ENCODE measurements at places on chromosomes 11 and 22.

- DNase-seq = peak; percentile 12
Measured at GRCh38 chr11:80163441-80163840, 722.6 kb upstream of the TENM4 start.

DNA sequence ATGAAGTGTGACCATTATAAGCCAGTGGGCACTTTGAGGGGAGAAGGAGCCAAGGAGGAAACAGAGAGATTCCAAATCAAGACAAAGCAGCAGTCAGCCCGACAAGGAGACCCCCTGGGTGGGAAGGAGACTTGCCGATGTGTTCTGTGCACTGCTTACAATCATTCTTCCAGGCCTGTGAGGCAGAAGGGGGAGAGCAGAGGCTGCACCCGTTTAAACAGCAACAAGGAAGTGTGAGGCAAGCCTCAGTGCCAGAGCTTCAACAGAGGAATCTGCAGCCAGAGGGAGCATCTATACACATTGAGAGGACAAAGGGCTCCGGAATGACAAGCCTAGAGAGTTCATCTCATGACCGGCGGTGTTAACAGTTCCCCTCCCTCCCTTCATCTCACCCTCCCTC lies 121.1 kb downstream of the NXPE2 start:
- DNase-seq = no peak

- DNase-seq = no peak
Measured at GRCh38 chr11:7509966-7510365, 3.8 kb upstream of the PPFIBP2 start.

GRCh38 chr11:131940126-131940525 lies 569.7 kb downstream of the NTM start:
- no peak for DNase-seq

GRCh38 chr11:118084247-118084646 lies 2.5 kb downstream of the SMIM35 start:
- no peak for DNase-seq

GRCh38 chr11:57787920-57788702 lies 26.5 kb downstream of the CTNND1 start:
- no peak for DNase-seq

GRCh38 chr11:77146261-77147035 lies 18.4 kb downstream of the MYO7A start:
- no peak for DNase-seq

GRCh38 chr11:64224891-64225607 lies 937 bp downstream of the TRPT1 start:
- peak; percentile 31 for DNase-seq

GRCh38 chr11:125554038-125554437 lies 15.2 kb upstream of the EI24 start:
- DNase-seq = no peak

DNA sequence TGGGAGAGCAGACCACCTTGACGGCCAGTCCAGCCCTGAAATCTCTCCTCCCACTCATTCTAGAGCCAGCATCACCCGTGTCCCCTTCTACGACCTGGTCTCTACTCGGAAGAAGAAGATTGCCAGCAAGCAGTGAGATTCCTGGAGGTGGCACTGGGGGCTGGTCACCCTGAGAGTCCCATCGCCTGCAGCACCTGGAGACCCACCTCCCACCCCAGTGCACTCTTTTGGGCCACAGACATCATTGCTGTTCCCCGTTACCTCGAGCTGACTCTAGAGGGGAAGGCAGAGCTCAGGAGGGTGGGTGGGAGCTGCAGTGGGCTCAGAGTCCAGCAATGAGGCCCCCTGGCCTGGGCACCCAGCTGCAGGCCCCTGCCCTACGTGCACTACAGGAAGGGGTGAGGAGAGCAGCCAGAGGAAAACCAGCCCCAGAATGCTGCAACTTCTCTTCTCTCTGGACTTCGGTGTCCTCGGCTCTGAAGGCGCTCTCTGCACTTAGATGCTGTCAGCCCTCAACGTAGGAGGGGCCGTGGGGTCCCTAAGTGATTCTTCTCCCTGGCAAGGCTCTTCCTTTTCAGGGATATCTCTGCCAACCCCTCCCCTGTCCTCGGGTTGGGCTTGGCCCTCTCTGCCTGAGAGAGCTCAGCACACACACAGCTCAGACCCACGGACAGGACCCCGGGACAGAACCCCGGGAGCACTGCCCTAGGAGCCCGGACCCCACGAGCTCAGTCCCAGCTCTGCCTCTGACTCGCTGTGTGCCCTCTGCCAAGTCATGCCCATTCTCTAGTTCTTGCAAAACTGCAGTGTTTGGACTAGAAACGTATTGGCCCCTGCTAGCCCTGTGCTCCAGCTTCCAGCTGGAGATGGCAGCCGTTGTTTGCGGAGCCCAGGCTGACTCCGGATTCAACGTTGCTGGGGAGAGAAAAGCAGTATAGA lies 31.3 kb downstream of the CYTH4 start:
- no peak for DNase-seq

DNA sequence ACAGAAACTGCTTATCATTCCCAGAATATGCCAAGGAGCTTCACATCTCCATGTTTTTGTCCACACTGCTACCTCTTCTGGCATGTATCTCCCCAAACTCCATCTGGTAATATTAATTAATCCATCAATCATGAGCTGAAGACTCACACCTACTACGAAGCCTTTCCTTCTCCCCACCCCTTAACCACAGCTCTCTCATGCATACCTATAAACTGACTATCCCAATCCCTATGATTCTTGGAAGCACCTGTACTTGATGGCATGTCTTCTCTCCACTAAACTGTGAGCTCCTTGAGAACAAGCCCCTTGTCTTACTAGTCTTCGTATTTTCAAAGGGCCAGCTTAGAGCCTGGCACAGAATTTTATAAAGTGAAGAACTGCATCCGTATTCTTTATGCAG lies 47.3 kb downstream of the RELT start:
- no peak for DNase-seq

DNA sequence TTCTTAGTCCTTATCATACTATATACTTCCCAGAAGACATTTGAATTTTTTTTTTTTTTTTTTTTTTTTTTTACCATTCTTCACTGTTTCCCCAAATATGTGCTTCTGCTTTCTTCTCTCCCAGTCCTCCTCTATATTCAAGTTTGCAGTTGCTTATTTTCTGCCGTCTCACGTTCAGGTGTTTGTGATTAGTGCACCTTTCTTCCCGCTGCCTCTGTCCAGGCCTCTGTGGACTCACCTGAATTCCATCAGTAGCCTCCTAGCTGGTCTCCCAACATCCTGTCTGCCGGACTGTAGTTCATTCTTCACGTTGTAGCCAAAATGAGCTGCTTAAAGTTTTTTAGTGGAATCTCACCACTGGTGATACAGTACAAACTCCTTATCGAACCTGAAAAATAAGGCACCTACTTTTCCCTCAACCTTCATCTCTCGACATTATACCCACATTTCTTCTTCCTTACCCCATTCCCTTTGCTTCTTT lies 795 bp upstream of the MSANTD4 start:
- no peak for DNase-seq

DNA sequence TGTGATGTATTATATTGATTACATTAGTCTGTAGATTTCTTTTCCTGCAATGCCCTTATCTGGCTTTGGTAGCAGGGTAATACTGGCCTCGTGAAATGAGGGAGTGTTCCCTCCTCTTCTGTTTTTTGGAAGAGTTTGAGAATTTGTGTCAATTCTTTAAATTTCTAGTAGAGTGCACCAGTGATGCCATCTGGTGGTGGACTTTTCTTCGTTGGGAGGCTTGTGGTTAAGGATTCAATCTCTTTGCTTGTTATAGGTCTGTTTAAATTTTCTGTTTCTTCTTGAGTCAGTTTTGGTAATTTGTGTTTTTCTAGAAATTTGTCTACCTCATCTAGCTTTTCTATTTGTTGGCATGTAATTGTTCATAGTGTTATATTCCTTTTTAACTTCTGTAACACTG lies 18.9 kb downstream of the SHANK3 start:
- peak; percentile 31 for DNase-seq

GRCh38 chr11:108197351-108197750 lies 25.1 kb downstream of the NPAT start:
- DNase-seq = no peak

GRCh38 chr11:25992294-25992693 lies 339.6 kb upstream of the ANO3 start:
- no peak for DNase-seq

DNA sequence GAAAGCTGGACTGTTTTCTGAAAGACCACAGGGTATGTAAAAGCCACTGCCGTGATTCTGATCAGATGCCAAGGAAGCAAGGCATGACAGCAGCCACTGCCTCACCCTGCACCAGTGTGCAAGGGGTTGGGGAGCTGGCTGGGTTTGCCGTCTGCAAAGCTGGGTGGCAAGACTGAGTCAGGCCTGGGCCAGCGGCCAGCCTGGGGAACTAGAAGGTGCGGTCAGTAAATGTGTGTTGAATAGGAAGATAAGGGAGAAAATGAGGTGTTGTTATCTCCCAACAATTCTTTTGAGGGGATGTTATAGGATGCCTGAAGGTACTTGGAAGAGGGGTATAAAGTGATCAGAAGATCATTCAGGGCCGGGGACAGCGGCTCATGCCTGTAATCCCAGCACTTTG lies 8.0 kb downstream of the VSTM5 start:
- DNase-seq = peak; percentile 73

DNA sequence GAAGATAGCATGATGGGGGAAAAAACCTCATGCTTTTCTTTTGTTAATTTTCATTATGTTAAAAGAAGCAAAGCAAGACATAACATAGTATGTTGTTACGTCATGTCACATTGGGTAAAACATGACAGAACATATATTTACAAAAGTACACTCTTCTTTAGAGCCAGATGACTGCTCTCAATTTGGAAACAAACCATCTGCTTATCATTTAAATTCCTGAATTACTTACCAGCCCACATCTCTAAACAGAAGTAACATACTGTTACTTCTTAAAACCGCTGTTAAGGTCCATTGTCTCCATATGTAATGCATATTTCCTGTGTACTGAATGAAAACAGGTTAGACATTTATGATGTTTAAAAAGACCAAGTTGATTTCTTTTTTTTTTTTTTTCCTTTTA lies 100.0 kb downstream of the TMEM135 start:
- DNase-seq = no peak

GRCh38 chr22:36097880-36098279 lies 62.7 kb downstream of the APOL3 start:
- DNase-seq = no peak

- DNase-seq = no peak
Measured at GRCh38 chr11:45073685-45074141, 72.7 kb upstream of the PRDM11 start.

DNA sequence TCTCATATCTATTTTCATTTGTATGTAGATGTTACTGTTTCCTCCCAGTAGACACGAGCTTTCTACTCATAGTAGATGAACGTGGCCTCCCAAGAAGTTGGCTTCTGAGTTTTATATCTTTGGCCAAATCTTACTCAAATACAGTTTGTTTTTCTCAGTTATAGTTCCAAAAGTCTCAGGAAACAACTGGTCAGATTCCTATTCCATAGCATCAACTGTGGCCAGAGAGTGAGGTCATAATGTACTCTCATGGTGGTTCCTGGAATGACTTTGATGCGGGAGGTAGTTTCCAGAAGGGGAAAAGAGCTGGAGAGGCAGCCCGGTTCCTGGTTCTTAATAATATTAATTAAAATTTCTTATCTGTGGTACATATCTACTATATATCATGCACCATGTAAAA lies 77.3 kb downstream of the SLC17A6 start:
- DNase-seq = no peak

GRCh38 chr11:93458286-93458685 lies 84.9 kb downstream of the SMCO4 start:
- DNase-seq = no peak

- DNase-seq = no peak
Measured at GRCh38 chr22:49308300-49308699, 519.4 kb downstream of the BRD1 start.

- DNase-seq = no peak
Measured at GRCh38 chr11:94549146-94549545, 5.4 kb downstream of the FUT4 start.

- no peak for DNase-seq
Measured at GRCh38 chr11:3018596-3018995, 26.5 kb upstream of the NAP1L4 start.

GRCh38 chr11:88337987-88338668 lies 592 bp upstream of the CTSC start:
- DNase-seq = peak; percentile 81

DNA sequence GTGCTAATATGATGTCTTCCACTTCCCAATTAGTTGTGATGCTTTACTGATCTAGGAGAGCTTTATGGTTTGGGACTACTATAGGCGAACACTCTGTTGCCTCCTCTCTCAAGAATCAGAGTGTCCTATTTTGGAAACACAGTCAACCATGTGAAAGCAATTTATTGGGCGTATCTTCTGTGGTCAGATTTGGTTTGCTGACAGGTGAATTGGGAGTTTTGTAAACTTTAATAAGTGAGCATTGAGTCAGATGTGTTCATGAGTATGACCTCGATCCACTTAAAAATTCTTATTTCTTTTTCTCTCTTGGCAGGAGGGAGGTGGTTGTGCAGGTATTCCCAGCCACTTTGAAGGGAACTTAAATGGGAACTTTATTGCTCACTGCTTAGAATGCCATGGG lies 4.4 kb downstream of the CAT start:
- no peak for DNase-seq
